ENCODE measurements at places on chromosomes 3 and 15.

- DNase-seq = no peak
These were observed 16.0 kb upstream of the SQOR start for GRCh38 chr15:45618813-45619212.

- DNase-seq = peak; percentile 58
These were observed 623 bp downstream of the ZNF639 start for GRCh38 chr3:179323197-179324110.

GRCh38 chr3:111151438-111151837 is 79.8 kb downstream of the NECTIN3 start:
- no peak for DNase-seq

DNA sequence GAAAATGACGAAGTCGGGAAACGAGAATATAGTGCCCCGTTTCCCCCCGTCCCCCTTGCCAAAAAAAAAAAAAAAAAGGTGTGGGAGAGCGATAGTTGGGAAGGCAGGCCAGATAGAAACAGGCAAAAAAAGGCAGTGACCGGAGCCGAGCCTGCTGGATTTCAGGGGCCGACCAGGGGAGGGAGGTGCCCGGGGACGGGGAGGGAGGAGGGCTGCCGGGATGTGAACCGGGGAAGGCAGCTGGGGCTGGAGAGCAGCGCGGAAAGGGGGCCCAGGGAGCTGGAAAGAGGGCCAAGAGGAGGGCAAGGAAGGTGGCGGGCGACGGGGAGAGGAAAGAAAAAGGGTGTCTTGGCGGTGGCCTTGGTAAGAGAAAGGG is 837 bp downstream of the LRRN1 start:
- DNase-seq = peak; percentile 28

DNA sequence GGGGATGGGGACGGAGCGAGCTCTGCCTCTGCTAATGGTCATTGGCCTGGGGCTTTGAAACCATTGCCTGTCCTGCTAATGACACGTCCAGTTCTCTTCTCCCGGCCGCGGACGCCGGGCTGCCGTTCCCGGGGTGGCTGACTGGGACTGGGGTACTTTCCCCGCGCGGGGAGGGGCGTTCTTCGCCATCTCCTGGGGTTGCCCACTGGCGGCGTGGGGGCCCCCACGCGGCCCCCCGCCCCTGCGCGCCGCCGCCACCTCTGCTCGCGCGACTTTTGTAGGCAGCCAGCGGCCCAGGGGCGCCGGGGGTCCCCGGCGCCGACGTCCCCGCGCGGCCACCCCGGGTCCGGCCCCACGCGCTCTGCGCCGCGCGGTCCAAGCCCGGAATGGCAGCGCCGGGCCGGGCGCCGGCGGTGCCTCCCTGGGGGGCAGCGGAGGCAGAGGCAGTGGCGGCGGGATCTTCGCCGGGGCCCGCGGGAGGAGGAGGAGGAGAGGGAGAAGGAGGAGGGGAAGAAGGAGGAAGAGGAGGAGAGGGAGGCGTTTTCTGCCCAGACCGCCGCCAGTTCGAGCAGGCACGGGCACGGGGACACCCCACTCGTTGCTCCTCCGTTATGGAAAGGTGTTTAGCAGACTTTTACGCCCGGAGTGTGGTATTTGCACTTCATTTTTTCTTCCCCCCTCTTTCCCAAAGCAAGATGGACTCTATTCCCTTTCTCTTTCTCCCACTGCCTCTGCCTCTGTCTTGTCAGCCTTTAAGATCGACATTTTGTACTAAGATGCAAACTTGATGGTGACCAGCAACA is 2.3 kb downstream of the BBX start:
- peak; percentile 34 for DNase-seq

DNA sequence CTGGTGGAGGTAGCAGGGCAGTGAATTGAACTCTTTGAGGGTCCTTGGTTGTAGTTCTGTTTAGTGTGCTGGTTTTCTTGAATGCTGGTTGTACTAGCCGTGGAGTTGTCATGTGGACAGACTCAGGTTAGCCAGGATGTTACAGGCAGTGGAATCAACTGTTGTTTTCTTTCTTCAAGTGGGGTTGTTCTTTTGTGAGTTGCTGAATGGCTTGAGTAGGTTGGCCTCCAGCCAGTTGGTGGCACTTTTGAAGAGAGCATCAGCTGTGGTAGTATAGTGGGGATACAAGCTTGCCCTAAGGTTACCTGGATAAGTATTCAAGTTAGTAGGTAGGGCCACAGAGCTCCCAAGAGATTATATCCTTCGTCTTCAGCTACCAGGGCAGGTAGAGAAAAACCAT is 31.8 kb upstream of the RARB start:
- DNase-seq = no peak

- DNase-seq = no peak
These were observed 2.3 kb downstream of the PHLDB2 start for GRCh38 chr3:111861391-111861790.

GRCh38 chr3:142987080-142987700 is 14.2 kb upstream of the U2SURP start:
- peak; percentile 60 for DNase-seq

DNA sequence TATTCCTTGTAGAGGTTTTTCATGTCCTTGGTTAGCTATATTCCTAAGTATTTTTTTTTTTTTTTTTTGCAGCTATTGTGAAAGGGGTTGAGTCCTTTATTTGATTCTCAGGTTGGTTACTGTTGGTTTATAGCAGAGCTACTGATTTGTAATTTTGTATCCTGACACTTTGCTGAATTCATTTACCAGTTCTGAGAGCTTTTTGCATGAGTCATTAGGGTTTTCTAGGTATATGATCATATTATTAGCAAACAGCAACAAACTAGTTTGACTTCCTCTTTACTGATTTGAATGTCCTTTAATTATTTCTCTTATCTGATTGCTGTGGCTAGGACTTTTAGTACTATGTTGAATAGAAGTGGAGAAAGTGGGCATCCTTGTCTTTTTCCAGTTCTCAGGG is 737.4 kb downstream of the ZNF385D start:
- no peak for DNase-seq

GRCh38 chr3:19808834-19809233 is 125.2 kb downstream of the EFHB start:
- no peak for DNase-seq

DNA sequence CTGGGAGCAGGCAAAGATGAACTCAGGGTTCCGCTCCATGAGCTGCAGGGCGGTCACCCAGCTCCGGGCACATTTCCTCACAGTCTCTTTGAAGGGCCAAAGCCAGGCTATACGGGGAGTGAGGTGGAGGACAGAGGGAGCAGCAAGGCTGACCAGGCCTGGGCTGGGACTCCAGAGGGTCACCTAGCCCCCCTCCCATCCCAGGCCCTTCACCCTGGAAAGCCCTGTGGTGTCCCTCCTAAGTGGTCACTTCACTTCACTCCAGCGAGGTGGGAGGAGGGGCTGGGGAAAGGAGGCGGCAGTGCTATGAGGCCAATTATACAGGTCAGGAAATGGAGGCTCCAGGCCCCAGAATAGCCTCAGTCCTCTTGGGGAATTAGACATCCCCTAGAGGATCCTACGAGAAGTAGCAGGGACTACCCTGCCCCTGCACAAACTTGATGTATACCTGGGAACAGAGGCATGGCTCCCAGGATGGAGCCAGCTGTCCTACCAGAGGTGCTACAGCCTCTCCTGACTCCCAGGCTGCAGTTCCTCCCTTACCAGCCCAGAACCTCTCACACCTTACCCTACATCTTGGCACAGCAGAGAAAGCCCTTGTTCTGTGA is 5.7 kb downstream of the MAN2C1 start:
- no peak for DNase-seq

DNA sequence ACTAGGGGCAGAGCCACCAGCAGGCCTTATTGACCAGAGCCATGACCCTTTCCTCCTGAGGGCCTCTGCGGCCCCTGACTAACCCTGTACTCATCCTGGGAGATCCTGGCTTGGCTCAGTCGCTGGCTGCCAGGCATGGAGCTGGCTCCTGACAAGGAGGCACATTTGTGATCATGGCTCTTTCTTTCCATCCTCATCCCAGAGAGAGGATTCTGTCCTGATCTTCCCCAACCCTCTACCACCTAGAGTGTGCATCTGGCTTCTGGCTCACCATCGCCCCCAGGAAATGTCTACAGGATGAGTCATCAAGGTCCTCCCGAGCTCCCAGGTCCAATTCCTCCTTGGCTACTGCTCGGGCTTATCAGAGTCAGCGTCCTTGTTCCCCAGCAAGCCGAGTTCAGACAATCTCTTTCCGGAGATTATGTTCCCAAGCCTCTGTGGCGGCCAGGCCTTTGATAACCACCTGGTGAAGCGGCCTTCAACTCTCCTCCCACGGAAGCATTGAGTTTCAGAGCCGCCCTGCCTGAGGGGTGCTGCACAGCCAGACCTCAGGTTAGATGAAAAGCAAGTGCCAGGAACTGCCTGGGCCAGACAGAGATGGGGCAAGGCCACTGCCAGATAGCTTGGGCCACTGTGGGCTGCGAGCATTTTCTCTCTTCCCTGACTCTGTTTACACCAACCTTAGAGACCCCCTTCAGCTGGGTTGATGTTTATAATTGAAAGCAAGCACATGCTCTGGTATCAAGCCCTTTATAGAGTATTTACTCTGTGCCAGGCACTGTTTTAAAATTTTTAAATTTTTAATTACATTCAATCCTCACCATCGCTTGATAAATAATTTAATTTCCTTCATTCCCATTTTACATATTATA is 44.3 kb upstream of the MRPS22 start:
- no peak for DNase-seq

DNA sequence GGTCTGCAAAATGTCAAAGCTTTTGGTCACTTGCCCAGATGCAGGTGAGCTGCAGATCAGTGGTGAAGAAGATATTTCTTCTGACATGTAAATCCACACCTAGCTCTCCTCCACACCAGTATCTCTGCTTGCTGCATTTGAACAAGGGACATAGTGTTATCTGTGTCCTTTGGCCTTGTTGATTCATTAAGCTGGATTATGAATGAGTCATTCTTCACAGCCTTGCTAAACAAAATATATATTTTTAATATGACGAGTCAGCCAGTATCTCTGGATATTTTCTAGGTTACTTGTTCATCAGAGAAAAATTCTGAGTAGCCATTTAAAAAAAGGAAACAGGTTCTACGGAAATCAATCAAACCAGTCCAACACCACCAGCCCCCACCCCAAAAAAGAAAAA is 190.6 kb upstream of the ADAMTS9 start:
- DNase-seq = no peak

DNA sequence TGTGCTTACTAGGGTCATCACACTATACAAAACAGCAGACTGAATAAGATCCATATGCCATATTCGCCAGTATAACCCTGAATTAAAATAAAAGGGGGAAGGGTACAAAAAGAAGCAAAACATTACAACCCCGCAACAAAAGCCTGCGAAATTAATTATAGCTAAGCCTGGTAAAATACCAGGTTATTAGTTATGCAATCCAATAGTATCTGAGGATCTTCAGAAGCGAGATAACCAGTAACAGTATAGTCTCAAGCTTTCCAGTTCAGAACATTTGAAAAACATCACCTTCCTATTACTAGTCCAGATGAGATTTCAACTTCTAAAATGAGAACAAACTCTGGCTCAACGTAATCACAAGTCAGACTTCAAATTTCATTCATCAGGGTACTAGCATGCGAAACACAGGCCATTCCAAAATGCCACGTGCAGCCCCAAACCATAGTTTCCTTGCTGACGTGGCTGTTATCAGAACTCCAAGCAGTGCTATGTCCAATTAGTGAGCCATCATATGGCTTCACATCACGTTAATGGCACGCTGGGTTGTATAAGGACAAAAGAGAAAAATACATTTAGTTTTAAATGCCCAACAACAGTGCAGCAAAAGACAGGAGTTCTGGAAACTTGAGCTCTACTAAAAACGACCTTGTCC is 1.1 kb downstream of the SSR3 start:
- DNase-seq = no peak

- DNase-seq = no peak
These were observed 18.6 kb downstream of the SSUH2 start for GRCh38 chr3:8625991-8626390.

DNA sequence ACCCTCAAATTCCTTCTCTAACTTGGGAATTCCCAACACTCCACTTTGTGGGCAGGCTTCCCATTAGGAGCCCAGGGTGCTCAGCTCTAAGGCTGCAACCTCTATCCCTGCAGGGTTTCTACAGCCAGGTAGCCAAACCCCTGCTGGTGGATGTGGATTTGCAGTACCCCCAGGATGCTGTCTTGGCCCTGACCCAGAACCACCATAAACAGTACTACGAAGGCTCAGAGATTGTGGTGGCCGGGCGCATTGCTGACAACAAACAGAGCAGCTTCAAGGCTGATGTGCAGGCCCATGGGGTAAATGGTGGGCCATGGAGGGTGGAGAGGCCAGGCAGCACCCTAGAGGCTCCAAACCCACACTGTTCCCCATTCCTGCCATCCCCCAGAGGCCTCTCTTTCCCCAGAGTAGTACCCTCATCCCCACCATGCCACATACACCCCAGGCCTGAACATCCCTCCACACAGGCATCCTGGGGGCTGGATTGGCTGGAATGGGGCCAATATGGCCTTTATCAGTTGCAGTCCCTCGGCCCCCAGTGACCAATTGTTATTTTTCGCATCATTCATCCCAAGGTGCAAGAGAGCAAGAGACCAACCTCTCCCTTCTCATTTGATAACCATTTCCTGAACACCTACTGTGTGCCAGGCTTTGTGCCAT is 7.7 kb downstream of the ITIH1 start:
- no peak for DNase-seq

DNA sequence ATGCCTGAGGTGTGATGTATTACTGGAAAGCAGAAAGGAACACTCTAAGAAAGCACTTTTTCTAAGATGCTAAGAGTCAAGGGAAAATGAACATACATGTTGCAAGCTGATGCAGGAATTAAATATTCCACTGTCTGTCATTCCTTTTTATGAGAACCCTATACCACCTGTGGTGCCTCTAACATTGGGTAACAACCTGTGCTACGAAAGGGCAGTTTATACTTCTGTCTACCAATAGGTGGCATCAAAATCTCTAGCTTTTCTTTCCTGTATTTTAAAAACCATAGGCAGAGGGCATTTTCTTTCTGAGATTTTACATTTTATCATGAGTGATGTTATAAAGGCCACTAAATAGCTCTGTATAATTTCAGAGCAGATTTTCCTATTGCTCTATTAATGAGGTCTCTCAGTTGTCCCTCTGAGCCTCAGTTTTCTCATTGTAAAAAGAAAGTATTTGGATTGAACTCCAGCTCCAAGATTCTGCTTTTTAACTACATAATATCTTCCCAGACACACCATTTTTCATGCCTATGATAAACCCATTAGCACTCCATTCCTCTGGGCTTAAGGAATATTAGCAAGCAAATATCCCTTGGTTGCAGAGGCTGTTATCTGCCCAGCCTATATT is 3.5 kb upstream of the CPNE4 start:
- DNase-seq = peak; percentile 12

DNA sequence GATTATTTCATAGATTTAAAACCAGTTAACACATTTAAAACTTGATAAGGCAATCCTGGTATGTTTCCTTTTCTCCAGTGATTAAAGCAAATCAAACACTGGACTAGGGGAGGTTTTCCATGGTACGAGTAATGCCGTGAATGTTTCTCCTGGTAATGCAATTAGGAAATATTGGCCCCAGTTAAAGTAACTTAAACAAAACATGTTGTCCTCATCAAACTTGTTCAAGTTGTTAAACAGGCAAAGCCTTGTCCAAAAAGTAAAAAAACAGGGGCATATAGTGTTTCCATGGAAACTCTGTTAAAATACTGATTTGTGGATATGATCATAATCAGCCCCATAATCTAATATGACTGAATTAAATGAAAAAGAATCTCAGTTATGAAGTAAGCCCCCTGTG is 13.1 kb upstream of the LRTM1 start:
- DNase-seq = no peak
